Dermis microvascular lymphatic vessel endothelial cell (primary cell): ENCODE measurements at places on chromosomes 3 and 15. TPM values are rescaled to one million over a fixed set of nuclear protein-coding genes. Genes with fewer than 3 reads are reported as not detected.

The TTC21A gene
- total RNA-seq: 0.90 and 3.2 TPM in 2 replicates

The ALAS1 gene
- total RNA-seq: 43.9 and 46.0 TPM in 2 replicates

The COL6A5 gene
- total RNA-seq: not detected in 2 replicates

The TLE3 gene
- 11.4 and 23.4 TPM in 2 replicates for total RNA-seq

The UBAP1L gene
- 0.77 and 3.8 TPM in 2 replicates for total RNA-seq
